ENCODE measurements at places on chromosomes 6 and 20.
A peak's percentile ranks its signal among the peaks of the same experiment; 100 is the strongest.

DNA sequence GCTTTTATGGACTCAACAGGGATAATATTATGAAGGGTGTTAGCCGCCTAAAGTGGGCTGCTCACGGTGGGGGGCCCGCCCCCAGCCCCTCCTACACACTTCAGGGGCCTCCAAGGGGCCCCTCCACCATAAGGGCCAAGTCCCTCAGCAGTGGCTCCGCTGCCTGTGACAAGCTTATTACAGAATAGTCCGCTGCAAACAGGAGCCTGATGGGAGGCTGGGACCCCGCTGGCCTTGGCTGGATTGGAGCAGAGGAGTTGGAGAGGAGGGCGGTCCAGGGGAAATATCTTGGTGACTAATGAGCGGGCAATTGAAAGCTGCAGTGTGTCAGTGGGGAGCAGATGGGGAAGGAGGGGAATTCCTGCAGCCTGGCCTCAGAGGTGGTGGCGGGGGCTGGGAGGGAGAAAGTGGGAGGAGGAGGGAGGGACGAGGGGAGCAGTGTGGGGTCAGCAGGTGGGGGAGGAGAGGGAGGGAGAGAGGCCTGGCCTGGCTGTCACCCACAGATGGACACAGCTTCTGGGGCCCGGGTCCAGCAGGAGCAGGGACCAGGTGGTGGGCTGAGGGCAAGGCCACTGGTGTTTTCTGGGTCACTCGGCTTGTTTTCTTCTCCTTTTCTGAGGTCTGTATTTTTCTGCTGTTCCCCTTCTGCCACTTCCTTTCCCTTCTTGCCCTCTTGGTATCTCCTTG lies 57.6 kb upstream of the FOXP4 start:
- no peak for DNase-seq

DNA sequence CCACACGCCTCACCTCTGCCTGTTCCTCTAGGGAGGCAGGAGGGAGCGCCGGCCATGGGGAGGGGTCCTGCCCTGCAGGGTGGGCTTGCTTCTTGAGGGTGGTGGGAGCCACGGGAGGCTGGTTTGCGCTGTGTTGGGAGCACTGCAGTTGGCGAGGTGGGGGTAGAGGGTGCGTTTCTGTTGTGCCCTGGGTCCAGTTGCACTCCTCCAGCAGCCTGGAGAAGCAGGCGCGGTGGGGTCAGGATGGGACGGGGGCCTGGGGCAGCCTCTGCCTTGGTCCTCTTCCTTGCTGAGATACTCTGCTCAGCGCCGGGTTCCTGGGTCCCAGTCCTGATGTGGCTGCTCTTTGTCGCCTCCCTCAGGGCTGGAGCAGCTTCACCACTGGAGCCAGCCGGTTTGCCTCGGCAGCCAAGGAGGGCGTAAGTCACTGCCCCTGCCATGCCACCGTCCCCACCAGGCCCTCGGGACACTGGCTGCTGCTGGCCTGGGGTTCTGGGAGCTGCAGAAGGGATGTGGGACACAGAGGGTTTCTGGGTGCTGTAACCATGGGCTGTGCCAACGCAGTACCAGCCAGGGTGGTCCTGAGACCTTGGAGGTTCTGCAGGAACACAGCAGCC lies 8.4 kb downstream of the ARFGAP1 start:
- DNase-seq: no peak

DNA sequence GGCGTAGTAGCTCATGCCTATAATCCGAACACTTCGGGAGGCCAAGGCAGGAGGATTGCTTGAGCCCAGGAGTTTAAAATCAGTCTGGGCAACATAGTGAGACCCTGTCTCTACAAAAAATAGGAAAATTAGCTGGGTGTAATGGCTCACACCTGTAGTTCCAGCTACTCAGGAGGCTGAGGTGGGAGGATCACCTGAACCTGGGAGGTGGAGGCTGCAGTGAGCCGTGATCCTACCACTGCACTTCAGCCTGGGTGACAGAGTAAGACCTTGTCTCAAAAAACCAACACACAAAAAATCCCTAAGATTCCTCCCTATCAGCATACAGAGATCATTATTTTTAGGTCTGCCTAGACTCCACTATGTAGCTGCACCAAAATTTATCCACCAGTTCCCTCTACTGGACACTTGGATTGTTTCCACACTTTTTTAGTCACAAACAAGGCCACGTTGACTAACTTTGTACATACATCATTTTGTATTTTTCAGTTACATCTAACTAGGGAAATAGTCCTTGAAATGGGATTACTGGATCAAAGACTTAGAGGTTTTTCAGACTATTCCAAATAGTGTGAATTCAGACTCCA lies 3.6 kb upstream of the PHF1 start:
- no peak for DNase-seq

DNA sequence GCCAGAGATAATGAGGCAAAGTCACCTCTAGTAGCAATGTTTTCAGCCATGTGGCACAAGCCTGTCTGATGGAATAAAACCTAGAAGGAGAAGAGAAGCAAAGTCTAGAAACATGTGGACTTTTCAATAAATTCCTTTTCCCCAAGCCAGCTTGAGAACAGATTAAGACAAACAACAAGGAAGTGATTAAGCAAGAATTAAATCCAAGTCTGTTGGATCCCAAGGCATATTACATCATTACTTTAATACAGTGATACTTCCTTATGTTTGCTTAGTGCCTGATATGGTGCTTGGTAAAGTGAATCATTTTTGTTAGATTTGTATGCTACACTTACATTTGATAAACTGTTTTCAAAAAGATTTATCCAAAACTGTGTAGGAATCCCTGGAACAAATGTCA lies 260.3 kb upstream of the FAM83B start:
- DNase-seq: no peak

DNA sequence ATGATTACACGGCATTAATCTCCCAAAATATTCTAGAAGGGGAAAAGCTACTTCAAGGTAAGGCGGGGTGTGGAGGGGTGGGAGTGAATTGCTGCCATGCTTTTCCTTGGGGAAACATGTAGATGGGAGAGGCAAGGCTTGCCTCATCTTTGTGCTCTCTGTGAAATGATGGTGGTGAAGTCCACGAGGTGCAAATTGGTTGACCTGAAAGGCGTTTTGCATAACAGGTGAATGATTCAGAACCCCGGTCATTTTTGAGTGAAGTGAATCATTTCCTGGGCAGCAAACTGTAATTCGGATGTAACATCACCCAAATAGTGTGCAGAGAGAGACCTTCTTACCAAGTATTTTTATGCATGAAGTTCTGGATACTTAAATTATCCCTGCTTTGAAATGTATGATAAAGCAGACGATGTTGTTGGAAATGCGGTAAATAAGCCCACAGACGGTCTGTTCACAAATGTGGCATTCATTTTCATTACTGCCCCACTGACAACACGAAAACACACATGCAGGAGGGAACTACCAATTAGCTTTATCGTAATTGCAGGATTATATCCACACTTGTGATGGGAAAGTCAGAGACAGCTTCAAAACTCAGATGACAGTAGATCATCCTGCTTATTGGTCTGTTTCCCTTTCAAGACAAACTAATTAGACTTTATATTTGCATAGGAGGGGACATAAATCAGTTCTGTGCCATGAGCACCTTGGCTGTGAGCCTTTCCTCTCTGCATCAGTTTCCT lies 3.0 kb downstream of the CDH4 start:
- no peak for DNase-seq

GRCh38 chr6:40152701-40153436 lies 218.6 kb upstream of the MOCS1 start:
- no peak for DNase-seq

- DNase-seq: no peak
These were observed 143.7 kb downstream of the KLHL32 start for GRCh38 chr6:97068211-97068610.

DNA sequence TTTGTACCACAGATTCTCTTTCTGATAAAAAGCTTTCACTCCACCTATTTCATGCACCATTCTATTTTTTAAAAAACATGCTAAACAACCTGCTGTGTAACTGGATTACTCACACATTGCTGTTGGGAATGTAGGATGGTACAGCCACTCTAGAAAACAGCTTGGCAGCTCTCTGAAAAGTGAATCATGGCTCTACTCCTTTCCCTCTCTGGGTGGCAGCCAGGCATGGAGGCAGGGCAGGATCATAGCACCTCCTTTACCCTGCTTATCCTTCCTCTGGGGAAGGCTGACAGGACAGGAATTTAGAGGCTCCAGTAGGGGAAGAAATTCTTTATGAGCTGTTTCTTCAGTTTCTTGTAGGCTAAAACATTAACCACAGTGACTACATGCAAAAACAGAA lies 6.7 kb upstream of the VNN2 start:
- no peak for DNase-seq

- no peak for DNase-seq
These were observed 8.4 kb downstream of the NINL start for GRCh38 chr20:25576783-25577530.

GRCh38 chr6:31621991-31622390 lies 1.5 kb downstream of the PRRC2A start:
- DNase-seq: no peak

GRCh38 chr6:110266996-110267395 lies 86.8 kb downstream of the CDC40 start:
- no peak for DNase-seq

DNA sequence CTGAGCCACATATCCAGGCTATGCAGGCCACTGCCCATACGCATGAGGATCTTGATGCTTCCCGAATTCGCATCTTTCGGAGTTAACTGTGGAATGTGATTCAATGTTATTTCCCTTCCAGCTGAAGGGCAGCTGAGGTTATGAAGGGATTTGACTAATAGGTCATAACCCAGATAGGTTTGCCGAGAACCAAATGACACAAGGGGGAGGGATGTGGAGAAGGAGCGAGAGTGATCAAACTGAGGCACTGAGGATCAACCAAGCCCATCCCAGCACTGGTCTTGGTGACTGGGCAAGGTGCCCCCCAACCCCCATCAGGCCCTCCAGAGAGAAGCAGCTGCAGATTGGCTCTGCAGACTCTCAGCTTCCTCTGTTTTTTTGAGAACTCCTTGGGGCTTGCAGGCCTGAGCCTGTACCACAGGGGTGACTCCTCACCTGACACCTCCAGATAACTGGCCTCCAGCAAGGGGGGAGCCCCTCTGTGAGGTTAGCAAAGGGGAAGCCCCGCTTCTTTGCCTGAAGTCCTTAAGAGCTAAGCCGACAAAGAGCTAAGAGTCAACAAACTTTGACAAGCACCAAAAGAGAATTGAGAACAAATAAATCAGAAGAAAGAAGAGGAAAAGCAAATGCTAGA lies 185.9 kb downstream of the PDE7B start:
- DNase-seq: no peak

DNA sequence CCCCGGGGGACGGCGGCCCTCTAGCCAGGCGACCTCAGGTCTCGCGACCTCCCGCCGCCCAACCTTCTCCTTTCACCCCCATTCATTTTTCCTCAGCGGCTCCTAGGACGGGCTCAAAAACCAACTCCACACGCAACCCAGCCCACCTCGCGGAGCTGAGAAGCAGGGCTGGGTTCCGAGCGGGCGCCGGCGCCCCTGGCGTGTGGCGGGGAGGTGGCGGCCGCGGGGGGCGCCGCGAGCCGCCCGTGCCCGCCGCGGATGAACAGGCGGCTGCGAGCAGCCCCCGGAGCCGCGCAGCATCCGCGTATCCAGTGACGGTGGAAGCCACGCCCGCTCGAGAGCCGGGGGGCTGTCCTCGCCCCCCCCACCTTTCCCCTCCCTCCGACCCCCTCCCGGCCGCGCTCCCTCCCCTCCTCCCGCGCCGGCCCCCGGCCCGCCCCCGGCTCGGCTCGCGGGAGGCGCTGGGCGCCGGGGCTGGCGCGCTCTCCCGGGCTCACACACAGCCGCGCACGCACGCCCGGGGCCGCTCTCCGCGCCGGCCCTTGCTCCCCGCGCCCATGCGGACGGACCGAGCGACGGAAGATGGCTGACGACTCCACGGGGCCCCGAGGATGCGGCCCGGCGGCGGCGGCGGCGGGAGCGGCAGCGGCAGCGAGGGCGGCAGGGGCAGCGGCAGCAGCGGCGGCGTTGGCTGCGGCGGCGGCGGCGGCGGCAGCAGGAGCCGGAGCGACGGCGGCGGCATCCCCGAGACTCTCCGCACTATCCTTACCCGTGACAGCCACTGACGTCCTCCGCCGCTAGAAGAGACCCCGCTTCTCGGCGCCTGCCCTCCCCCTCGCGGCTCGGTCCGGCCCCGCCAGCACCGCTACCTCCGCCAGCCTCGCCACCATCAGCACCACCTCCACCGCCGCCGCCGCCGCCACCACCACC lies at the start of gene SOBP:
TSS of gene SOBP (plus strand) at position 482 of the 930 bp plus-strand sequence. CDS start 500 bp downstream, outside the sequence.
- no peak for DNase-seq

- DNase-seq: no peak
These were observed 14.4 kb upstream of the MRPS10 start for GRCh38 chr6:42232035-42232434.

GRCh38 chr20:63628246-63628975 lies 1.5 kb upstream of the GMEB2 start:
- peak; percentile 57 for DNase-seq

GRCh38 chr6:88386167-88386566 lies 220.0 kb upstream of the CNR1 start:
- no peak for DNase-seq

- no peak for DNase-seq
These were observed 18.9 kb downstream of the ORC3 start for GRCh38 chr6:87608802-87609201.

GRCh38 chr6:149268768-149269167 lies 48.7 kb upstream of the TAB2 start:
- DNase-seq: no peak

DNA sequence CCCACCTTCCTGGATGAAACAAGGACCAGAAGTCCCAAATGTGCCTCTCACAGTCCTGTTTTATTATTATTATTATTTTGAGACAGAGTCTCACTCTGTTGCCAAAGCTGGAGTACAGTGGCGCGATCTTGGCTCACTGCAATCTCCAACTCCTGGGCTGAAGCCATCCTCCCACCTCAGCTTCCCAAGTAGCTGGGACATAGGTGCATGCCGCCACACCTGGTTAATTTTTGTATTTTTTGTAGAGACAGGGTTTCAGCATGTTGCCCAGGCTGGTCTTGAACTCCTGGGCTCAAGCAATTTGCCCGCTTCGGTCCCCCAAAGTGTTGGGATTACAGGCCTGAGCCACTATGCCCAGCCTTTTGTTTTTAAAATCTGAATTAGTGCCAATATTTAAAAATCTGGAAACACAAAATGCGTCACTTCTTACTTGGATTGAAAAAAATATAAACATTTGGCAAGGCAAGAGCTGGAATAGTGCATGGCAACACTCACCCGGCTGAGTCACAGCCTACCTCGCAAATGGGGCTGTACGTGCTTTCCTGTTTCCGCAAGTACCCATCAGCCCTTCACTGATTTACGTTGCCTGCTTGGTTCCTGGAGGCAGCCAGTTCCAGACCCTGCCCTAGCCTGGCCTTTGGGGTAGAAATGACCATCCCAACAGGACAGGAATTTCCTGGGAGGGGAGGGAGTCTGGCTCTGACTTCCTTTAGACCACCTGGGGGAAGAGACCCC lies 6.3 kb downstream of the SDCBP2 start:
- peak; percentile 78 for DNase-seq

DNA sequence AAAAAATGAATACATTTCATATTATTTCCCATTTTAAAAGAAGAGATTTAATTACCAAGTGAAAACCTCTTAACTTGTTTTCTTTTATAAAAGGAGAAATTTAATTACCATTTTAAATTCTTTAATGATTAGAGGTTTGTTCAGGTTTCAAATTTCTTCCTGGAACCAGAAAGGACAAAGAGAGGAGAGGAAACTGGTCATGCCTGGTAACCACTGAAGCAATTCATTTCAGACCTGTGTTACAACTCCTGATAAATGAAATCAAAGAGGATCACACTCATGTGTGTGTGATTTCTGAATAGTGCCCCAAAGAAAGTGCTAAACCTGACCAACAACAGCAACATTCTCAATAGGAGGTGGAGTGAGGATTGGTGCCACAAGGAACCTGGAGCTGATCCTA lies 12.6 kb upstream of the SLPI start:
- no peak for DNase-seq

All from CD14-positive monocyte (primary cell).